Natural killer cell (primary cell): ENCODE measurements at places on chromosomes 2 and 18.

DNA sequence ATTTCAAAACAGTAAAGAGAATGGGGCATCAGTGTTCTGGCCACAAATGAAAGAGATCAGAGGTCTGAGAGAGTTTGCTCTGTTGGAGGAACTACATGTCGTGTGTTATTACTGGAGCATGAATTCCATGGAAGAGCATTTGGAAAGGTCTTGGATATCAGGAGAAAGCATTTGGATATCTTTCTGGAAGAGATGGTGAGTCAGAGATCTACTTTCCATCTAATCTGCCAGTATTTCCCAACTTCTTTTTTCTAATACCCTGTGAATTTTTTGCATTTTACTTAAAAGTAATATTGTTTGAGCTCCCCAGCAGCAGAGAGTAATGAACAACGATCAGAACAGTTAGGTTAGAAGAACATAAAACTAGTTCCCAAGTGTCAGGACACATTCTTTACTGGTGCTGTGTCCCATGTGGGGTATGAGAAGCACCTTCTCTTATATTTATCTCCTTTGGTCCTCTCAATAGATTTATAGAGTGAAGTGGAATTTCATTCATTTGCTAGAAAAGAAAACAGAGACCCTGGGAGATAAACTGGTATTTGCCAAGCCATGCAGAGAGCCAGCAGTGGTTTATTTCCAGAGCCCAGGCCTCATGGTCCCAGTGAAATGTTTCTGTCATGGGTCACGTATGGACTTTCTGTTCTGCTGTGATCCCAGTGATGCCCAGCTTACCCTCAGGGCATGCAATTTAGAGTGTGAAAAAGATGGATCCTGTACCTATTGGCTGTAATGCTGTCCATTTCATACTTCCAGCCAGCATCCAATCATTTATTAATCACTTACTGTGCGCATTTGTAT is 130.8 kb upstream of the NT5C1B start:
- DNase-seq, result no peak

- no peak for DNase-seq
Observed at GRCh38 chr2:95270541-95271081, 3.6 kb upstream of the PROM2 start.

- DNase-seq, result peak; percentile 20
Observed at GRCh38 chr2:213119061-213119809, 32.2 kb downstream of the IKZF2 start.

DNA sequence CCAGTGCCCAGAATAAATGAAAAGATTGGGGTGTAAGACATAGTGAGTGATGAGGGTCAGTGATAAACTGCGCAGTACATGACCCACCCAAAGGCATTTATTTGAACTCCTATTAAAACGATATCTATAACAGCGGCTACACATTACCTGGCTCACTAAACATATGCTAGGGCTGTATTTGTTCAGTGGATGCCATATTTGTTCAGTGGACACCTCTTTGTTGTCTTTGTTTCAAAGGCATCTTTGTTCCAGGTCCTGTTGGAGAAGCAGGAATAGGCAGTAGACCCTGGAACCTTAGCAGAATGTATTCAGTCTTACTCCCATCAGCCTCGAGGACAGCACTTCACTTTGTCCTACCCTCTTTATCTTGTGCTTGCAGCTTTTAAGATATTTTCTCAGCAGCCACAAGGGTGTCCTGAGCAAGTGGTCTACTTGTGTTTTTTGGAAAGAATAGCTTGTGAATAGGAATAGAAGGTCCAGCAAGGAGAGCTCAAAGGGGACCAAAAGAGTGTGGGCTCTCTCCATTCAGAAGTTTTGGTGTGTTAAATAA is 650.8 kb upstream of the FANCL start:
- no peak for DNase-seq

DNA sequence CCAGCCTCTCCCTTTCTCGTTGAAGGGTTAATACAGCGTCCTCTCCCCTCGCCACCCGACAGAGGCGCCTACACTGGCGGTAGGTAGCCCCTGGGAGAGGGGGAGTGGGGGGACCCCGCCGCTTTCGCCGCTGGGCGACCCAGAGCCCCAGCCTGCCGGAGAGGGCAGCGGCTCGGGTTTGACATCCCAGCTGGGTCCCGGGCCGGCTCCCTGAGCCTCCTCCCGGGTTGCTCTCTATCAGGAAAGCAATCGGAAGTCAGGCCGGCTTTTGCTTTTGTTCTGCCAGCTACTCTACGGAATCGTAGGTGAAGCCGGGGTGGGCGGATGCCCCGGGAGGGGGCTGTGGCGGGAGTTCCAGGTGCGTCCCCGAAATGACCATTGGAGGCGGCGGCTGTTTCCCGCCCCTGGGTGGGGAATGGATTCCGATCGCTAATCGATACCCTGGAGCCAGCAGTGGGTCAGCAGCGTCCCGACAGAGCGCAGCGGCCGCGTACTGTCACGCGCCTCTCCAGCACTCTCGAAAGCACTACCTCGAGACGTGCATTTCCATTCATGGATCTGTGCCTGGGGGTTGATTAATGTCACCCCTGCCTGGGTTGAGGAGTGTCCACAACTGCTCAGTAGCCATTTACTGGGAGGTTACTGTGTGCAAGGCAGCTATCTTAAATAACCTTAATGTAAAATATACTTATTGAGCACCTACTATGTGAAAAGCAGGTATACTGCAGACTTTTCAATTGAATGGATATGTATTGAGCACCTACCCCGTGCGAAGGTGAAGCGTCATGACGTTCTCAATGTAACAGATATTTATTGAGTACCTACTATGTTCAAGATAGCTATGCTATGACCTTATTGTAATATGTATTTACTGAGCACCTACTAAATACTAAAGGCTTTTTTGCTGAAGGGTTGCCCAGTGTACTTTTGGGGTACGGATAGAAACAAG is 1.1 kb downstream of the MAPK4 start:
- DNase-seq, result no peak

DNA sequence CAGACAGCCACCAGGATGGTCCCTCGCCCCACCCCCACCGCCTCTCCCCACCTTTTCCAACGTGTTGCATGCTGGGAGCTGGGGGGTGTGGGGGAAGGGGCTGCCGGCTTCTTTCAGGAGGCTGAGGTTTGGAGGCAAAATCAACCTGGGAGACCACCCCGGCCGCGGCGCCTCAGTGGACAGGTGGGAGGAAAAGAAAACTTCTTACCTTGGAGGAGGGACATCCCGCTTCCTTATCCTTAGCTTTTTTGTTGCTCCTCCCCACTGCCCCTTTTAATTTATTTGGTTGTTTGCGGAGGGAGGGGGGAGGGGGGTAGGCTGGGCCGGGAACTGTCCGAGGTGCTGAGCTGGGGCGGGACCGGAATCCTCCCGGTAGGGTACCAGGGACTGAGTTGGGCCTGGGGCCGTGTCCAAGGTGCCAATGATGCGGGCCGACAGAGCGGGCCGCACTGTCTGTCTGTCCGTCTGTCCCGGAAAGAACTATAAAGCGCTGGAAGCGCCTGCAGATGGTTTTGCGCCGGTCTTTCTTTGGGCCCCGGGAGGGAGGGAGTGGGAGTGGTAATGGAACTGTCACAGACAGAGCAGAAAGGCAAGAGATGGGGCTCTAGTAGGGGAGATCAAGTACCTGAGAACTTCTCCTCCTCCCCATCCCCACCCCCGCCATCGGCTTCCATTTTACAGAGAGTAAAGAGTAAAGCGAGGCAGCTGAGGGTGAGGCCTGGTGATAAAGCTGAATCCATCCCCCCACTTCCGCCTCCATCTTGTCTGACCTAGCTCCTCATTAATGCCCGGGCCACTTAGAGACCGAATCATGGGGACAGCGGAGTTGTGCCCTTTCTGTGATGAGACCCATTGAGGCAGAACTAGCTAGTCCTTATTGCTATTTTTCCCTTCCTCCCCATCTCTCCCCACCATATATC is 2.4 kb downstream of the CDK5R2 start:
- DNase-seq, result peak; percentile 34

- DNase-seq, result peak; percentile 58
Observed at GRCh38 chr2:236180831-236181453, 12.8 kb upstream of the GBX2 start.

GRCh38 chr2:48779019-48779716 is 23.6 kb upstream of the LHCGR start:
- no peak for DNase-seq

- no peak for DNase-seq
Observed at GRCh38 chr18:63247926-63248325, 71.6 kb downstream of the BCL2 start.
